ENCODE measurements at places on chromosomes 5 and 9.

- DNase-seq, result no peak
Measured at GRCh38 chr9:114223564-114224246, 68.4 kb downstream of the COL27A1 start.

DNA sequence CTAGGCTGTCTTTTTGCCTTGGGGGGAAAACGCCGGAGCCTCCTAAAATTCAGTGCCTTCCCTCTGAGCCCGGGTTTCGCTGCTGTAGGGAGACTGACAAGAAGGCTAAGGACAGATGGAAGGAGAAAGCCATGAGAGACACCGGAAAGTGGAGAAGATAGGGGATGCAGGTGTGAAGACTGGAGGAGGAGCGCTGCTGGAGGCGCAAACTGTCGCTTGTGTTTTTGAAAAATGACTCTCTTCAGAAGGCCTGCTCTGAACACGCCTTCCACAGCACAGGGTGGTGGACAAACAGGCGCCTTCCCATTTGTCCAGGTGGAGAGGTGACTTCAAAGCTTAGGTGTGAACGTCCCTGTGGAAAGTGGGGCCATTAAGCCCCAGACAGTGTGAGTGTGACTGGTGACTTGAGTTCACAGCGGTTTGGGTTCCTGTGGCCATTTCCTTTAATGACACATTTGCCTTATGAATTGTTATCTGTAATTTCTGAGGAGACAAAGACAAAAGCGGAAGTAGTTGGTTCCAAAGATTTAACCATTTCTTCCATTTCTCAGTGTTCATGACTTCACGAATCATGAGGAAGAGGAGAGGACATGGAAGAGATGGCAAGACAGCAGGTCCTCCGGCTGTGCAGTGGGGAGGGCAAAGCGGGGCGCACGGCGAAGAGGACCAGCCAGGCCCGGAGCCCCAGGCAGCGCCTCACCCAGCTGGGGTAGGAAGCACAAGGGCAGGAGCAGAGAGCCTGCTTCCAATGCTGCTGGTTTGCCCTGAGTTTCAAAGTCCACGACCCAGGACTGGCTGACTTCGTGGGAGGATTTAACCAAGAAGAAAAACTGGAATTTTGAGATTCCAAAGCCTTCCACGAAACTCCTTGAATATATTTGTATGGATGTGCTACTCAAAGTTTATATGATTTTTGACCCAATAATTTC is 27.8 kb upstream of the SEMA4D start:
- DNase-seq, result no peak

DNA sequence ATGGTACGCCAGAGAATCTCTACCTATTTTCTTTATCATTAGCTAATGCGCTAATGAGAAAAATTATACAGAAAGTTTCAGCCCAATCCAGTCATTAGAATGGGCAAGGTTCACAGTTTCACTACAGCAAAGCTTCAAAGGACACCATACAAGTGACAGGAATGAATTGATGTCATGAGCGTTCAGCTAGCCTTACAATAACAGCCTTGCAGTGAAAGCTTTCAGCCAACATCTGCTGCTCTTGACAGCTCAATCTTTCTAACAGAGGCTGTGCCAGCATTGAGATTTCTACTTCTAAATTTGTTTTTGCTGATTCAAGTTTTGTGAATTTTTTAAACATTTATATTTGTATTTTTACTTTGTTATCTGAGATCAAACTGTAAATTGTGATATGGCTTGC is 302.4 kb upstream of the FAM174A start:
- DNase-seq, result no peak

DNA sequence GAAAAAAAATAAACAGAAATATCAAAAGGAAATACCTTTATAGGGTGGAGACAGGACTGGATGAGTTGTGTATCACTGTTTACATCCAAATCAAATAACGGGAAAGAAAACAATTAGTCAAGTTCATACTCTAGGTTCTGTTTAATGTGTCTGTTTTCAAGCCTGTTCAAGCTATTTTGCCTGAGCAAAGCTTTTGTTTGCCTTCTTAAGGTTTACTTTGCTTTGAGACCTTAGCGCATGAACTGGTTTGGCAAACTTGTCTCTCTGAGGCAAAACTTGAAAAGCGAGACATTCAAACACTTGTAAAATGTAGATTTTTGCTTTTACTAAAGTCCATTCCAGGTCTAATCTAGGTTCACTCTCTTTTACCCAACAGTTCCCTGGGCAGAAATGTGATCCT is 174.1 kb upstream of the RFX3 start:
- DNase-seq, result no peak

GRCh38 chr5:56251918-56252553 is 18.9 kb upstream of the ANKRD55 start:
- no peak for DNase-seq

- no peak for DNase-seq
Measured at GRCh38 chr9:69831611-69832010, 11.0 kb downstream of the CFAP95 start.

- no peak for DNase-seq
Measured at GRCh38 chr9:88179062-88179521, 40.8 kb upstream of the SPATA31C2 start.

- DNase-seq, result peak; percentile 88
Measured at GRCh38 chr9:128921881-128922763, 1.3 kb downstream of the PHYHD1 start.

DNA sequence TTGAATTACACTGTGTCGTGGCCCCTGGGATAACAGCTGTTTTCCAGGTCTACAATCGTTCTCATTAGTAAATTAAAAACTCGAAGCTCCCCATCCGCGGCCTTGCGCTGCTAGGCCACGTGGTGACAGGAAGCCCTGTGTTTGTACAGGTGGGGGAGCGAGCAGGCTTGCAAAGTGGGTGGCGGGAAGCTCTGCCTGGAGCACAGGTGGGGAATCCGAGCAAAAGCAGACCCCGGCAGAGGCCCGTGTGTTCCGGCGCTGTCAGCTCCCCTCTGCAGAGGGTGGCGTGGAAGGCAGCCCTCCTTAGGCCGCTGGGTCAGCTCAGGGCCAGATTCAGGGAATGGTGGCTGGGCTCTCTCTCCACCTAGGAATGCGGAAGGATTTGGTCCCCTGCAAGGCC is 59.5 kb upstream of the ERCC6L2 start:
- no peak for DNase-seq

GRCh38 chr5:115875447-115875846 is 33.7 kb downstream of the AP3S1 start:
- peak; percentile 26 for DNase-seq

DNA sequence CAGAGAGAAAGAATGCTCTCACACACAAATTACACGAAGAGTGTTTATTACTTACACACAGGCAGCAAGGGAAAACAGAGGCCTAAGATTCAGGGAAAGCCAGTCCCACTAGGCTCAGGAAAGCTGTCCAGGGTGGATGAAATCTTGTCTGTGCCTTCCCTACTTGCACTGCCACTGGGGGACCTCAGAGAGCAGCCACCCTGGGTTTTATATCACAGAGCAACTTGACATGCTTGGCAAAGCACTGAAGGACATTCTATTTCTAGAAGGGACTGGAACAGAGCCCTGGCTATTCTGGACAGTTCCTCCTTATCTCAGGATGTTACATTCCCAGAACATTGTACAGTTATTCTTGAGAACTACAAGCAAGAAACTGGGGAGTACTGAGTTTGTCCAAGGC is 7.5 kb upstream of the PRSS3 start:
- DNase-seq, result no peak

GRCh38 chr5:135944967-135945560 is 9.7 kb downstream of the LECT2 start:
- DNase-seq, result peak; percentile 50

GRCh38 chr5:176723440-176723839 is 76.2 kb downstream of the TSPAN17 start:
- DNase-seq, result no peak

DNA sequence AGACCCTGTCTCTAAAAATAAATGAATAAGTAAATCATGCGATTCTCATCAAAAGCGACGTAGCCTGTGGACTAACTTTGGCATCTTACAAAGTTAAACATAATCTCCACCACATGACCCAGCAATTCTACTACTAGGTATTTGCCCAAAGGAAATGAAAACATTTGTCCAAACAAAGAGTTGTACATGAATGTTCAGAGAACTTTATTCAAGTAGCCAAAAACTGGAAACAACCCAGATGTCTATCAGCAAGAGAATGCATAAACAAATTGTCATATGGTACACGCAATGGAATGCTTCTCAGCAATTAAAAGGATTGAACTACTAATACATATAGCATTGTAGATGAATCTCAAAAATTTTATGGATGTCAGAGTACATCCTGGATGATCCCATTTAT is 82.6 kb downstream of the ADRB2 start:
- no peak for DNase-seq

DNA sequence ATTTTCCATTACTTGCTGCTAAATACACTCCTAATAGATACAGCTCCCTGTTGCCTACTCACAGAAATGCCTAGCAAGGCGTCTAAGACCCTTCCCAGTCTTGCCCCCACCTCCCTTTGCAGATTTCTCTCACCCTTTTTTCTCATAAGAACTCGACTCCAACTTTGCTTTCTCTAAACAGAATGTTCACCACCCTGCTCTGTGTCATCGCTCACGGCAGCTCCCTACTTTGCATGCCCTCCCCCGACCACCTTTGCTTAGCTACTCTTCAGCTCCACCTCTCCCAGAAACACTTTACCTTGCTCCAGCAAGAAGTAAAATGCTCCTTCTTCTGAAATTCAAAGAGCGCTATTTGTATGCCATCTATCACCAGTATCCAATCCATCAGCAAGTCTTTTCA is 15.2 kb upstream of the PPP1R2B start:
- DNase-seq, result no peak

DNA sequence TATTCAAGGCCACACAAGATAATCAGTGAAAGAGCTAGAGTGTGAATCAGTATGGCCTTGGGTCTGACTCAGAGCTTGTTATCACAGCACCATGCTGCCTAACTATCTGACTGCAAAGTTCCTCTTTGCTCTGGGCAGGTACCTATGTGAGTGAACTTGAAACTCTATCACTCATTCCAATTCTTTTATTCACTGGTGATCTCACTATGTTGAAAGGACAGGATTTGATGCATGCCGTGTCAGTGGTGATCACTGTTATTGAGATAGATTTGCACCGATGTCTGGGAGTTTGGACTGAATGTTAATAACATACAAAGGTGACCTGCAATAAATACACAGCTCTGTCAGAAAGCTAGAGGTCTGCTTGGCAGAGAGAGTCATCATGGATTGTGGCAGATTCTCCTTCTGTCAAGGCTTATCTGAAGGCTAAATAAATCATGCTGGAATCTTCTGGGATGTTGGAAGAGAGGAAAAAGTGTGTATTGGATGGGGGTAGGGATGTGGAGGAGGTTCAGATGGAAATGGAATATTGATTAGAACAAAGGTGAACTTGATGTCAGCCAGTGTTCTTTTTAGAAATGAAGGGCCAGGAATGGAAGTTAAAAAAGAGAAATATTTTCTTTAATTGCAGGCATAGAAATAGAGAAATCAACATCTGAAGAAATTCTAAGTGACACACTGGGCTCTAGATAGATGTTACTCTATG is 91.8 kb upstream of the TNC start:
- no peak for DNase-seq

GRCh38 chr9:37949576-37949975 is 45.6 kb upstream of the SLC25A51 start:
- no peak for DNase-seq
